Aorta (tissue), 5 donors: ENCODE measurements at places on chromosomes 4 and X.

GRCh38 chrX:42131856-42132255, 208.5 kb upstream of the CASK start:
- DNase-seq: no peak

GRCh38 chr4:139844057-139844456, 178.4 kb downstream of the MGST2 start:
- DNase-seq: no peak

- no peak for DNase-seq
Observed at GRCh38 chrX:137565318-137565904, 516 bp upstream of the ZIC3 start.

DNA sequence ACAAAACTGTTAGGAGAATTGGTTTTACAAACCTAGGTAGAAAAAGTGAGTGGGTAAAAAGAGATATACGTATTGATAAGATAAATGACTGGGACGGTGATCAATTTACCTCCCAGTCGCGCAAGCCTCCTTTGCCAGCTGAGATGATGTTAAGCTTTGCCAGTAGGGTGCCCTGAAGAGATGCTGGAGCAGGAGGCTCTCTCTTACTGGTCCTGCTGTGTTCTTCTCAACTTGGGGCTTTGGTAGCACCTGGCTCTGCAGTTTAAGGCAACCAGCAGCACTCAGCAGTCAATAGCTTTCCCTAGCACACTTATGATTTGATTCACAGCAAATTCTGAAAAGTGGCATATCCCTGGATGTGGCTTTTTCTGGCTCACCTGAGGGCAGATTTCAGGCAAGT, 1461.7 kb downstream of the ADGRL3 start:
- DNase-seq: no peak

DNA sequence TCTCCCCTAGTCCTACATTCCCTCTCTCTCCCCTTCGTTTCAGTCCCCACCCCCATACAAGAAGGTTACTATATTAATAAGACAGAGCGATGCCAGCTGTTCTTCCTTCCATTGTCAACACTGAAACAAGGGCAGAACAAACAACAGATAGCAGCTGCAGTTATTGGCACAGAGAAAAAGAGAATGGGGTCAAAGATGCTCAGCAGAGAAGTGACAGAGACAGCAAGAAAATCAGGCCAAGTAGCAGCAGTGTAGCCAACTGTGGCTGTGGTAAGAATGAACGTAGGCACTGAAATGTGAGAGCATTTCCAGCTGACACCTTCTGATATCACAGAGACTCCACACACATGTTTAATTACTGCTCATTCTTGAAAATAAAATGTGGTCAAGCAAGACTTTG, 641.8 kb downstream of the FSTL5 start:
- DNase-seq: no peak

DNA sequence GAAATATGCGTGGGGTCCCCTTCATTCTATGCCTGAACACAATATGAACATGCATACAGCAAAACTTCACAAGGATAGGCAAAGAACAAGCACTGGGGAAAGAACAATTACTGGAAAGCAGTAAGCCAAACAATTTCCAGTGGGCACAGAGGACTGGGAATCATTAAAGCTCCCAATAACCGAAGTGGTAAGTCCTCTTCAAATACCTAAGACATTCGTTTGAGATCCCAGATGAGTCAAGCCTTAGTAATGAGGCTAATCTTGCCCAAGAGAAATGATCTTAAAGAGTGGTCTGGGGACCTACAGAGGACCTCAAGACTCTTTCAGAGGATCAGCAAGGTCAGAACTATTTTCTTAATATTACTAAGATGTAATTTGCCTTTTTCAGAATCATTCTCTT, 28.6 kb downstream of the ANAPC10 start:
- DNase-seq: no peak
